ENCODE measurements at places on chromosomes 11 and 22. TPM values are rescaled to one million over a fixed set of nuclear protein-coding genes. Genes with fewer than 3 reads are reported as not detected.

ELFN2 gene
- 2.8 TPM for polyA plus RNA-seq

NUDT8 gene
- polyA plus RNA-seq: 2.7 TPM

SYVN1 gene
- 31.9 TPM for polyA plus RNA-seq

USP28 gene
- polyA plus RNA-seq: 18.3 TPM

CASP5 gene
- not detected for polyA plus RNA-seq

OR4A16 gene
- not detected for polyA plus RNA-seq

DNA sequence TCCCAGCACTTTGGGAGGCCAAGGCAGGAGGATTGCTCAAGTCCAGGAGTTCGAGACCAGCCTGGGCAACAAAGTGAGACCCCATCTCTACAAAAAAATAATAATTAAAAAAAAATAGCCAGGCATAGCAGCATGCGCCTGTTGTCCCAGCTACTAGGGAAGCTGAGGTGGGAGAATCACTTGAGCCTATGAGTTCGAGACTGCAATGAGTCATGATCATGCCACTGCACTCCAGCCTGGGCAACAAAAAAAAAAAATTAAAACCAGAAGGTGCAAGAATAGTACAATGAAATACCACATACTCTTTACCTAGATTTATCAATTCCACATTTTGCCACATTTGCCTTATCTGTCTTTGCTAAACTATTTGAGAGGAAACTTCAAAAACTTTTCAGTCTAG, 8.2 kb downstream of the DPF2 start:
- DNase-seq: no peak

DNA sequence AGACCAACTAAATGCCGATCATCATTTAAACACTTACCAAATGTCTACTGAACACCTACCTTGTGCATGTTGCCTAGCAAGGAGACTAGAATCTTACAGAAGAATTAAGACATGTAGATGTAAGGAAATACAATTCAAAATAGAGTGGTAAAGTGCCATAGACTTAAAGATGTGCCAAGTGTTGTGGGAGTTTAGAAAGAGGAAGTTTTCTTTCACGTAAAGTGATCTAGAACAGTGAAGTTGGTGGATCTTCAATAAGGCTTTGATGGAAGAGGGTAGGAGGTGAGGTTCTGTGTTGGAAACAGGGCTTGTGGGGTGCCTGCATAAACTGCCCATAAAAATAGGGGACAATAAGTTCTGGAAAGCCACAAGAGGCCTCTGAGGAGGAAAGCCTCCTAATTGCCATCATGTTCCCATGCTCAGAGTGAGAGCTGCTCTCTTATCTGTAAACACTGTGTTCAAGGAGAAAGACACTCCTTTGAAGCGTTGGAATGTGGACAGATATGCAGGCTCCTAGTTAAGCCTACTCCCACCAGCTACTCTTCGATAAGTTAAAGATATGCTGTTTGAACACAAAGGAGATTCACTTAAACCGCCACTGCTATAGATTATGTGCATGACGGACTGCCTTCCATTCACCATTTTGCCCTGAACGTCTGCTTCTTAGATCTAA, 66.7 kb downstream of the HSD17B12 start:
- no peak for DNase-seq

- no peak for DNase-seq
Measured at GRCh38 chr11:120712881-120713280, 201.3 kb downstream of the GRIK4 start.

DNA sequence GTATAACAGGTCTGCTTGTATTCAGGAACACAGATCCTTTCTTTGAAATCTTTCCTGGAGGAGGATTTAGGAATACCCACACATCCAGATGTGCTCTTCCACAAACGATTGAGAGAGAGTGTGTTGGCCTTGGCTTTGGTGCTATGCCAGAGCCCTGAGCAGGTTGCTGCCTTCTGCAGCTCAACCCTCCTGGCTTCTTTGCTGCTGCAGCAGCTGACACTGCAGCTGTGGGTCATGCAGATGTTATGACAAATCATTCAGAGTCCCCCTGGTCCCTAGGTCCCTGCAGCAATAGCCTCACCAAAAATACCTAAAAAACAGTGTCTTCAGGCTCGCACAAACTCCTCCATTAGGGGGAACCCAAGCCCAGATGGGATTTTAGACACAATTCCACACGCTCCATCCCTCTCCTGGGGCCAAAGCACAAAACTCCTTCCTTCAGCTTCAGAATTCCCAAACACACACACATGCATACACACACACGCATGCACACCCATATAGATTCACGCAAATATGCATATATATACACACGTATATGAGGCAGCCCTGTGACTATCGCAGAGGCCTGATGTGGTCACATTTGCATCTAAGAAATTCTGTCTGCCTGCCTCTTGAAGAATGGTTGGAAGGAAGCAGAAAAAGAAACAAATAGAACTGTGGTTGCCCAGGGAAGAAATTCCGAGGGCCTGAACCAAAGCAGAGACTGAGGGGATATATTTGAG, 35.4 kb downstream of the SLN start:
- DNase-seq: no peak

GRCh38 chr11:58525037-58525614, 17.2 kb upstream of the OR5B21 start:
- no peak for DNase-seq

DNA sequence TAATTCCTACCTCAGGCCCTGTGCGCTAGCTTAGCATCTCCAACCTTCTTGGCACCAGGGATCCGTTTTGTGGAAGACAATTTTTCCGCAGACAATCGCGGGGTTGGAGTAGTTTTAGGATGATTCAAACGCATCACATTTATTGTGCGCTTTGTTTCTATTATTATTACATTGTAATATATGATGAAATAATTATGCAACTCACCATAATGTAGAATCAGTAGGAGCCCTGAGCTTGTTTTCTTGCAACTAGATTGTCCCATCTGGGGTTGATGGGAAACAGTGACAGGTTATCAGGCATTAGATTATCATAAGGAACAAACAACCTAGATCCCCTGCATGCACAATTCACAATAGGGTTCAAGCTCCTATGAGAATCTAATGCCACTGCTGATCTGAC, 52.3 kb downstream of the AMOTL1 start:
- DNase-seq: no peak

DNA sequence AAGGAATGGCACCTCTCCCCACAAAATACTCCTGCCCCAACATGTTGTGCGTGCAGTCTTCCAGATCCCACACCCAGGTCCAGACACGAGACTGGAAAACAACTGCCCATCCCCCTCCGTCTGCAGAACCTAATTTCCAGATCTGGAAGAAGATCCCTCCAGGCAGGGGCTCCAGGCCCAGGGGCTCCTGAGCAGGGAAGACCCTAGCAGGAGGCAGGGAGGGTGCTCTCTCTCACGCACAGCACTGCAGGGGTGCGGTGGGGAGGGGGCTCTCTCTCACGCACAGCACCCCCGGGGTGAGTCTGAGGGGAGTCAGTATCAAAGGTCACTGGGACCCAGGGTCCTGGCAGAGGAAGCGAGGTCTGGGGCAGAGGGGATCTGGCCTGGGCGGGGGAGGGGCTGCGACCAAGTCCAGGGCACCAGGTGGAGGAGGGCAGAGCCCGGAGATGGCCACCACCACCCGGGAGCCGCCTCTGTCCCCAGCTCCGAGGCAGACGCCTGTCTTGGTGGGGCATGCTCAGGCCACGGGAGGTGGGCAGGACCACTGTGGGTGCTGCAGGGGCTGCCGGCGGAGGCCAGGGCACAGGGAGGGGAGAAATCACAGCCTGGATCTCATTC, 1.7 kb downstream of the MLC1 start:
- DNase-seq: peak; percentile 58

- DNase-seq: no peak
Measured at GRCh38 chr11:17401841-17402240, 13.4 kb upstream of the KCNJ11 start.

DNA sequence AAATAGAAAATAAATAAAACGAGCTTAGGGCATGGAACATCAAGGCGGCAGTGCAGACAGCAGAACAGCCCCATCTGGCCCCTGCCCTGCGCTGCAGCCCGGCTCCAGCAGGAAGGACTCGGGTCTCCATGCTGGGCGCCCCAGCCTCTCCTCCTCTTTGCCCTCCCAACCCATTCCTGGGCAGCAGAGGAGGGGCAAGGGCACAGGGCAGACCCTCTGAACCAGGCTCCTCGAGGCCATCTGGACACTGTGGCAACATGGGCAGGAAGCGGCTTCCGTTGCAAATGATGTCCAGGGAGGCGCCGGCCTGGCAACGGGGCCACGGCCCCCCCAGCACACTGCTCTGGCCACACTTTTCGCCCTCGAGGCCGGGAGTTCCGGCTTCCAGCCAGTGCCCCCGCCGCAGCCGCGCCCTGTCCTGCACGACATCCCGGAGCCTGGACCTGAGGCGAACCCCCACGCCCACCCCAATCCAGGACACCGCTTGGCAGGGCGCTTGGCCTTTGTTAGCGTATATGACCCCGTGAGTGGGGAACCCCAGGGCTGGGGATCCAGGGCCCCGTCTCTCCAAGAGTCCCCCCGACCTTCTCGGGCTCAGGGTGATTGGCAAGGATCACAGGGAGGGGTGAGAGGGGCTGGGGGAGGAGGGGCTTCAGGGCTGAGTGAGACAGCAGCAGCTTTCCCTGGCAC, 192.1 kb downstream of the IGLL1 start:
- DNase-seq: no peak

Data from SK-N-SH (cell line).